Activated naive CD4-positive, alpha-beta T cell treated with Interleukin-2 at 50 U/mL for 16 hours (primary cell): ENCODE measurements at places on chromosomes 4 and X.

GRCh38 chr4:90543419-90544170 is 416.4 kb downstream of the CCSER1 start:
- no peak for DNase-seq

DNA sequence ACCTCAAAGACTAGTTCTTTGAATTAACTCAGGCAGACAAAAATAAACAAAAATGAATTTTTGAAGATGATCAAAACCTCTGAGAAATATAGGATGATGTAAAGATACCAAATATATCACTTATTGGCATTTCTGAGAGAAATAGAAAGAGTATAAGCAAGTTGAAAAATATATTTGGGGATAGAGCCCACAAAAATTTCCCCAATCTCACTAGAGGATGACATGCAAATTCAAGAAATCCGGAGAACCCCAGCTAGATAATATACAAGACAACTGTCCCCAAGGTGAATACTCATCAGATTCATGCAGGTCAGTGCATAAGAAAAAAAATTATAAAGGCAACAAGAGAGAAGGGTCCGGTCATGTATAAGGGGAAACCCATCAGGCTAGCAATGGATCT is 129.1 kb downstream of the CXXC4 start:
- no peak for DNase-seq

- no peak for DNase-seq
Measured at GRCh38 chrX:122087341-122087740, 1039.9 kb downstream of the GLUD2 start.

DNA sequence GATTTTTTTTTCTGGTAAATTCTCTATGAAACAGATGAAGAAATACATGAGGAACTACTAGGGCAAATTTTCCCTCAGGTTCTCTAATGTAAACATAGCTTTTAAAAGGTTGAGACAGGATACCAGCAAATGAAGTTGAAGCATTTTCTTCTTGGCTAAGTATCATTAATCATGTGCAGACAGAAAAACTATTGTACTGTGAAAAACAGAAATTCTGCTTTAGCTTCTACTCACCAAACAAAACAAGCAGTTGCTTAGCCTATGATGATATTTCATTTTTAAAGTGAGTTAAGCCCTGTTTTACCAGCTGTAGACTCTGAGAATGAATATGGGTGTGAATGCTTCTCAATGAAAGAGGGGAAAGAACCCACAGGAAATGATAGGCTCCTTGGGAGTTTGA is 358.9 kb downstream of the TRAM1L1 start:
- DNase-seq, result no peak

GRCh38 chr4:24674279-24674678 is 89.9 kb upstream of the DHX15 start:
- no peak for DNase-seq

DNA sequence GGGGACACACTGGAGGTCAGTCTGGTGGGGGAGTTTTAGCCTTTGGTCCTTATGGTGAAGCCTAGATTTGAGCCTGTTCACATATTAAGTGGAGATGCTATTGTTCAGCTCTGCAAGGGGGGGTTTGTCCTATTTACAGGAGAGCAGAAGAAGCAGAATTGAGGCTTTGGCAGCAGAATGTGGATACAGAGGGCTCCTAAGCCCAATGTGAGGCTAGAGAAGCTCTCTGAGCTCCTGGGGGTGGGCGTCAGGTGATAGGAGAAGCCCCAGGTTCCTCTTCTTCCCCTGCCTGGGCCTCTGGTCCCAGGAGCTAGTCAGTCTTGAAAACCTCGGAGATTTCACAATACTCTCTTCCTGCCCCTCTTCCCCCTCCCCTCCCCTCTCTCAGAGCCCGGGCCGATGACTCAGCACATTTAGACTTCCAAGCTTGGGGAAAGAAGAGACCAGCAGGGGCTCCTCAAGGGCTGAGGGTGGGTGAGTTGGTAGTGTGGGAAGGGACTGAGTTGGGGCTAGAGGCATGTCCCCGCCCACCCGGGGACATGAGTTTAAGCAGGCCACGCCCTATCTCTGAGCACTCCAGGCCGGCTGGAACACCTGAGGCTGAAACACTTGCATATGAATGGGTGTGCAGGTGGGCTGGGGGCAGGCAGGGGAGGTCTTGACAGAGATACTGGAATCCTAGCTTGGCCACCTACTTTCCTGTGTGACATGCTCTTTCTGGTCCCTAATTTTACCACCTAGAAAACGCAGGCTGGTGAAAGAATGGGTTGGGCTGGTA is 3.4 kb downstream of the TFE3 start:
- DNase-seq, result peak; percentile 49

- no peak for DNase-seq
Measured at GRCh38 chr4:113141901-113142346, 92.5 kb downstream of the ANK2 start.

DNA sequence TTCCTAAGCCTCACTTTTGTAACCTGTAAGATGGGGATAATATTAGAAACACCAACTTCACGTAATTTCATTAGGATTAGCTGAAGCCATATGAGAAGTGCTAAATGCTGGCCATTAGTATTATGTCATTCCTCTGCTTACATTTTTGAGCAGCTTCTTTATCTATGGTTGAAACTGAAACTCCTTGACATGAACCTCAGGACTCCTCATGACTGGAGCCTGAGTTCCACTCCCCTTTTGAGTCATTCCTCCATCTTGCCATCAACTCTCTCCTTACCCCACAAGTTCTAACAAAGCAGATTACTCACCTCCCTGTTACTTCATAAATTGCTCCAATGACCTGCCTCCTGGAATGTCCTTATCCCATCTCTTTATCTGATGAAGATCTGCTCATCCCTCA is 123.2 kb upstream of the KCNIP4 start:
- no peak for DNase-seq

DNA sequence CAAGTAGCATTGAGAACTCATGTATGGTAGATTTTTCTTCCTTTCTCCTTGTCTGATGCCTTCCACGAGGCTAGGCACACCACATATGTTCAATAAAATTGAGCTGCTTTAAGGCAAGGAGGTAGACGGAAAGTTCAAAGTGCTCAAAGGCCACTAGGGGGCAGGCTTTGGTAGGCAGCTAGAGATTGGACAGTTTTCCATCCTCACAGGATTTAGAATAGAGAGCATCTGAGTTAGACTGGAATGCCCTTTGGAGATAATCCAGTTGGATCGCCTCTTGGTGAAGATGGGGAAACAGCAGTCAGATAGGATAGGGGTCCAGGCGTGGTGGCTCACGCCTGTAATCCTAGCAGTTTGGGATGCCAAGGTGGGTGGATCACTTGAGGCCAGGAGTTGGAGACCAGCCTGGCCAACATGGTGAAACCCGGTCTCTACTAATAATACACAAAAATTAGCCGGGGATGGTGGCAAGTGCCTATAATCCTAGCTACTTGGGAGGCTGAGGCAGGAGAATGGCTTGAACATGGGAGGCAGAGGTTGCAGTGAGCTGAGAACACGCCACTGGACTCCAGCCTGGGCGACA is 30.4 kb downstream of the ELF4 start:
- peak; percentile 60 for DNase-seq

- DNase-seq, result no peak
Measured at GRCh38 chrX:106619797-106620196, 8.0 kb downstream of the RADX start.

DNA sequence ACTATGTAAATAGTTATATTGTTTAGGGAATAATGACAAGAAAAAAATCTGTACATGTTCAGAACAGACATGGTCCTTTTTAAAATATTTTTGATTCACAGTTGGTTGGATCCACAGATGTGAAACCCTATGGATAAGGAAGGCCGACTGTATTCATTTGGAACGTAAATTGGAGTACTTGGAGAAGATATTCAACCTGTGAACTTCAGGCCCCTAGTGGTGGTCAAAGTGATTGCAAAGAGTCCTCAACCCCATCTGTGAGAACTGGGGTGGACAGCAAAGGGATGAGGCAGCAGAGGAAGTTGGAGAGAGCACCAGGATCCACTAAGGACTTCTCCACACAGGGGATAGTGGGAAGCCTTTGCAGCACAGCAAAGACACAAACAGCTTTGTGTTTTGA is 6.2 kb upstream of the CXCL13 start:
- DNase-seq, result no peak

GRCh38 chr4:90142081-90142480 is 14.9 kb downstream of the CCSER1 start:
- DNase-seq, result no peak

DNA sequence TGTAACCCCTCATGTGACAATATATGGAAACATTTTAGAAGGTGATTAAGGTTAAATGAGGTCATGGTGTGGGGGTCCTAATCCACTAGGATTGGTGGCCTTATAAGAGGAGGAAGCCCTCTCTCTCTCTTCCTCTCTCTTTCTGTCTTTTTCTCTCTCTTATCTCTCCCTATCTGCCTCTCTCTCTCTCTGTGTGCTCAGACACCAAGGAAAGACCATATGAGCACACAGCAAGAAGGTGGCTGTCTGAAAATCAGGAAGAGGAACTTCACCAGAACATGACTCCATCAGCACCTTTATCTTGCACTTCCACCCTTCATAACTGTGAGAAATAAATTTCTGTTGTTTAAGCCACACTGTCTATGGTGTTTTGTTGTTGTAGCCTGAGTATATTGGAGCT is 1472.2 kb downstream of the PCDH7 start:
- no peak for DNase-seq

GRCh38 chr4:99100876-99101275 is 12.3 kb upstream of the ADH5 start:
- DNase-seq, result no peak

- no peak for DNase-seq
Measured at GRCh38 chrX:133448512-133449076, 33.3 kb upstream of the GPC4 start.

- DNase-seq, result peak; percentile 24
Measured at GRCh38 chrX:118807151-118808017, 16.2 kb upstream of the ZCCHC12 start.

DNA sequence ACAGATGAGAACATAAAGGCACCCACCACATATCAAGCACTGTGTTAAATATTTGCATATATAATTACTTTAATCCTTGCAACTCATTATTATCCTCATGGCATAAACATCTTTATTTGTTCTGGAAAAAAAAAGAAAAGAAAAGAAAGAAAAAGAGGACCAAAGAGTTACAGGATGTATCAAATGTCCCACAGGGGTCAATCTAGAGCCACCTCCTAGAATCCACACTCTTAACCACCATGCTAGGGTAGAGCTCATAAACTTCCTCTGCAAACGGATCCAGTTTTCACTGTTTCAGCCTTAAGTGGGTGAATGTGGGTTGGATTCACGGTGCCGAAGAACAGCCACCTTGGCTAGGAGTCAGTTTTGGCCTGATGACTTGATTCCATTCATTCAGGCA is 171.1 kb upstream of the PPARGC1A start:
- no peak for DNase-seq

DNA sequence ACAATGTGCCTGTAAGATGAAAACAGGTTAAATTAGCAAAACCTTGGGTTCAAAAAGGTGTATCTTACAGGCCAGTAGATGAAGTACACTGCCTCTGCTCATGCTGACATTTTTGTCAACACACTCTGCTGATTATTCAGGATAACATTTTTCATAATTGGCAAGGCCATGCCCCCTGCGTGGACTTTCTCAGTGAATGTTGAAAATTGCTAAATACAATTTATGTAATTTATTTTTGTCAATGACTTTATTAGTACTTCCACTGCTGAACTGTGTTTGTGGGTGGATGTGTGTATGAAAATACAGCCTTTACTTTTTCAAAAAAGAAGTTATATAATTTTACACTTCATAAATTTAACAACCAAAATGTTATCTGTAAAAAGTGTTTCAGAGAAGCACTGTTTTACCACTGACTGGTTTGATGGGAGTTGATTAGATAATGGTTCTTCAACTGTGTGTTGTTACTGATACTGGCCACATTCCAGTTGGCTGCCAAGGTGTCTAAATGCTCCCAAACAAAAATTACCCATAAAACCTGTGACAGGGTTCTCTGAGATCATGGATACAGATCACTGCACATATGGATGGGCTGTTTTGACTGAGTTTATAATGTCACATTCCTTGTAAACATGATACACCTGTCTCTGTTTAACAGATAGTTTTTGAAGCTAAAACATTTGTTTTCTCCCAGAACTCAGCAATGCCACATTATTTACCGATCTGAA is 151.9 kb upstream of the SLC7A11 start:
- DNase-seq, result no peak

- DNase-seq, result no peak
Measured at GRCh38 chr4:127843704-127844600, 36.7 kb upstream of the PLK4 start.

- no peak for DNase-seq
Measured at GRCh38 chrX:38225093-38225492, 4.4 kb upstream of the SRPX start.

- DNase-seq, result no peak
Measured at GRCh38 chrX:21948897-21949578, 8.5 kb downstream of the SMS start.

DNA sequence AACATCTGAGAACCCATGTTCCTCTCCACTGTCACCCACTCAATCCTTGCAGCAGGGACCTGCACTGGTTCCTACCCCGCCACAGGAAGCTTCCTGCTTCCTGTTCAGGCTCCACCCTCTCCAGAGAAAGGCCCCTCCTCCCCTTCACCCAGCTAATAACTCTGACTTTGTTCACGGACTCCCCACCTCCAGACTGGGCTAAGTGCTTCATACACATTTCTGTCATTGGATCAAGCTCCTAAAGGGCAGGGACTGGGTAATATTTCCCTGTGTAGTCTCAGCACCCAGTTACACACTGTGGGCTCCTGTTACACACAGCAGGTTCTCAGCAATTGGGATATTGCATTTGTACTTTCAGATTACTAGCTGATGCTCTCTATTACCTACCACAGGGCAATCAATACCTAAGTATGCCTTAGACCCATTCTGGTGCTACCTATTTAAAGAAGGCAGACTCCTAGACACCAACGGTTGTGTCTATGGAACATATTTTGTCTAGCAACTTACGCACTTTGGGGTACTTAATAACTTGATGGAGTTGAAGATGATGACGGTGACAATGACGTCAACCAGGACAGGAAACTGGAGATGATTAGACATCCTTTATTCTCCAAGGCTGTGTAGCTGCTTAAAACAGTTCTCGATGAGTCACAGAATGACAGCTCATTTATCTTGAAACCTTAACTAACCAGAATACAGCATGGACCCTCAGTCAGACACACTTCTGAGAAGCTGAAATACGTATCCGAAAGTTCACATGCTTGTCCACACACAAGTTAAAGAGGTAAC is 58.1 kb downstream of the MAML3 start:
- peak; percentile 48 for DNase-seq

DNA sequence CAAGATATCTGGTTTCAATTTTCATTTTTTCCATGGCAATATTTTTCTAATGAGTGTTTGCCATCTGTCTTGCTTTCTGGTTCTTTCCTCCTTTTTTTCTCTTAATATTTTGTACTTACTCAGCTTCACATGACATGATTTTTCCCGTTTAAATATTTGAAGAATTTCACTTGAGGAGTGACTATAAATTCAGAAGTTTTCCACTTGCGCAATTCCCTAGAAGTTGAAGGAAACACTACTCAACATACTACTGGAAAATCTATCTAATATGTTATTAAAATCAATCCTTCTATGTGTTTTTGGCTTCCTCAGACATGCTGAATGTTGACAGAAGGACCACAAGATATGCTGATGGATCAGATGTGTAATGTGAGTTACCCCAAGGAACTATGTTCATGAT is 36.8 kb upstream of the BANK1 start:
- DNase-seq, result no peak

GRCh38 chrX:13893826-13894225 is 76.9 kb upstream of the GPM6B start:
- DNase-seq, result no peak

- DNase-seq, result no peak
Measured at GRCh38 chr4:39263895-39264294, 81.6 kb downstream of the WDR19 start.

GRCh38 chrX:68922013-68922412 is 93.2 kb downstream of the EFNB1 start:
- DNase-seq, result no peak

- DNase-seq, result no peak
Measured at GRCh38 chr4:24274381-24274941, 309.9 kb downstream of the DHX15 start.
